Lower lobe of right lung (tissue), 2 donors: ENCODE measurements at places on chromosomes 2 and 18. TPM values are rescaled to one million over a fixed set of nuclear protein-coding genes. Genes with fewer than 3 reads are reported as not detected.
A peak's percentile ranks its signal among the peaks of the same experiment; 100 is the strongest.

PID1 gene
- total RNA-seq = 48.0 TPM

DNA sequence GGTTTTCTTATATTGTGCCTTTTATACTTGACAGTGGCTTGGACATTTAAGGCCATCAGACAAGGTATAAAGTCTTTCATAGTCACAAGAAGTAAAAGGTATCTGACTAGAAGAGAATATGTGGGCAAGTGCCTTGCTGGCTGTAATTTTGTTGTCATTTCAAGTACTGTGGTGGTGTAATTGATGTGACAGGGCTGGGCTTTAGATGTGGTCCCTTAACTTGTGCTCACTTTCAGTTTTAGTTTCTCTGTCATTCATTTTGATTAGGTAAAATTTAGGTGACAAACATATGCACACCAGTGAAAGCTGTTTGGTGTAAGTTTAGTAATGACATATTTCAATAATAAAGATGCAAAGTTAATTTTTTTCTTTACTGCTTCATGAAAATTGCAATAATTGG lies 31.2 kb upstream of the TBR1 start:
- no peak overlapping the region for H3K27ac ChIP-seq
- no peak for DNase-seq
- no peaks in the 10 kb centered on the region for H3K4me1 ChIP-seq
- no peaks in the 10 kb centered on the region for H3K27me3 ChIP-seq
- no peak overlapping the region for H3K4me3 ChIP-seq

DNA sequence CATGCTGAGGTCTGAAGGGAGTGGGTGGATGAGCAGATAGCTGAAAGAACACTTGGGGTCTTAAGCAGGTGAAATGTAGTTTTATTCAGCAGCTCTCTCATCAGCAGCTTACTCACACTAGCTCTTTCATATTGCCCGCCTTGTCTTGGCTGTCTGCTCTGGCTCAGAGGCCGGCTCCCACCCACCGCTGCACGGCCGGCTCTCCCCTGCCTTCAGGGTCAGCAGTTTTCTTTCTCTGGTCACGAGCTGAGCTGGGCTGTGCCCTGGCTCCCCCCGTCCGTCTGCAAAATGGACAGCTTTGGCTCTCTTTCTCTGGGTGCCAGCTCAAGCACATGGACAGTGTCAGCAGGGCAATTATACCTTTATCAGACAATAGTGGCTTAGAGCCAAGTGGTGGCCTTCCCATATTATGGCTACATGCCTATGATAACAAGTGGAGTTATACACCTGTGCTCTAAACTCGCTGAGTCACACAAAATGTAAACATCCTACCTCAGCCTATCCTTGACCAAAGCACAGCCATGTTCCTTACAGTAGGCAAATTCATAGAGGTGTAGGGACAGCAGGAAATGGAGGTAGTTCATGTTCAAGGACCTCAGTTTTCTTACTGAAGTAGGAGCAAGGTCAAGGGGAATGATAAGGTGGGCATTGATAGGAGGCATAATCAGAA lies 224.8 kb downstream of the SOCS6 start:
- H3K36me3 ChIP-seq = no peaks in the 10 kb centered on the region
- no peaks in the 10 kb centered on the region for H3K27me3 ChIP-seq

EMX1 gene
- total RNA-seq = not detected

GRCh38 chr2:45439788-45440773 lies 171.0 kb downstream of the SRBD1 start:
- no peak for DNase-seq
- H3K27ac ChIP-seq = no peak overlapping the region
- H3K4me3 ChIP-seq = no peak overlapping the region
- peaks cover 5% of the 10 kb centered on the region for H3K4me1 ChIP-seq

WDR7 gene
- total RNA-seq = 29.1 TPM

DNA sequence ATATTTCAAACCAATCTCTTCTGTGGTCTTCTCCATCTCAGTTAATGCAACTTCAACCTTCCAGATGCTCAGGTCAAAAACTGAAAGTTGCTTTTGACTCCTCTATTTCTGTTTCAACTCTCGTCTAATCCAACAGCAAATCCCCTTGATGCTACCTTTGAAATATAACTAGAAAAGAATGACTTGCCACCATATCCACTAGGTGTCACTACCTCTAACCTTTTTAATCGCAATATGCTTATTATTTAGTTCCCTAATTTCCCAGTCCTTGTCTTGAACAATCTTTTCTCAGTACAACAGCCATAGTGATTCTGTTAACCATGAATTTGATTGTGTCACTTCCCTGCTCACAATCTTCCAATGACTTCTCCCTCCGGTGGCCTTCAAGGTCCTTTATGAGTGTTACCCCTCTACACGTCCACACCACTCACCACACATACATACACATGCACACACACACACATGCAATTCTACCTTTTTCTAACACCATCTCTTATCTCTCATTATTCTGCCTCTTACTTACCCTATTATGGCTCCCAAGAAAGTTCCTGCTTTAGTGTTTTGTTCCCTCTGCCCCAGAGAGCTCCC lies 245.5 kb upstream of the KCNJ3 start:
- no peak overlapping the region for H3K27ac ChIP-seq
- no peaks in the 10 kb centered on the region for H3K4me1 ChIP-seq
- no peaks in the 10 kb centered on the region for H3K36me3 ChIP-seq
- H3K27me3 ChIP-seq = no peaks in the 10 kb centered on the region
- DNase-seq = no peak
- H3K4me3 ChIP-seq = no peak overlapping the region

DNA sequence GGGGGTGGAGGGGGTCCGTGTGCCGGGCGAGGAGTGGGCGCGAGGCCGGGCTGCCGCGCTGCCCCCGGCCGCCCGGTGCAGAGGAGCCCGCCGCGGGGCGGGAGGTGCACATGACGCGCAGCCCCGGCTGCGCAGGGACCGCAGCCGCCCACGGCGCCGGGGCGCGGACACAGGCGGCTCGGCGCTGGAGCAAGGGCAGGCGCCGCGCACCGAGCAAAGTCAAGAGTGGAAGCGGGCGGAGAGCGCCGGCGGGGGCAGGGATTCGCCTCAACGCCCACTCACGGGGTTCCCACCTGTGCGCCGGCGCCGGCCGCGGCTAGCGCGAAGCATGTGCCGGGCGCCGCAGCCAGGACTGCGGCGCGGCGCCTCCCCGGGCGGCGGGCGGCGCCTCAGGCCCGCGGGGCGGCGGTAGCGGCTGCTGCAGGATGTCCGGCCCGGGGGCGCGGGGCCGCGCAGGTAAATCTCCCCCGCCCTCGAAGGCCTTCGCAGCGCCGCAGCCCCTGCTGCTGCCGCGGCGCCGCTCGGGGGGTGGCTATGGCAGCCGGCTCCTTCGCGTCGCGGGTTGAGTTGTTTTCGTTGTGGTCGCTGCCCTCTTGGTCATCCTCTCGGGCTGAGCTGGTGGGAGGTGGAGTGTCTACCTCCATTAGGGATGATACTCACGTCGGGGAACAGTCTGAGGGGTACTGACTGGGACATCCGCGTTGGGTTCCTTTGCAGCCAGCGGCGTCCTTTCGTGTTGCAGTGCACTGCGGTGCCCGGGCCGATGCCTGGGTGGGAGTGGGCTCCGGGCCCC lies 216.3 kb upstream of the DTNA start:
- peak; percentile 52 for DNase-seq
- H3K27ac ChIP-seq = peak overlapping the region; percentile 36
- peak overlapping the region; percentile 53 for H3K4me3 ChIP-seq
- peaks cover 26% of the 10 kb centered on the region for H3K27me3 ChIP-seq
- H3K4me1 ChIP-seq = no peaks in the 10 kb centered on the region
- no peaks in the 10 kb centered on the region for H3K36me3 ChIP-seq

DNA sequence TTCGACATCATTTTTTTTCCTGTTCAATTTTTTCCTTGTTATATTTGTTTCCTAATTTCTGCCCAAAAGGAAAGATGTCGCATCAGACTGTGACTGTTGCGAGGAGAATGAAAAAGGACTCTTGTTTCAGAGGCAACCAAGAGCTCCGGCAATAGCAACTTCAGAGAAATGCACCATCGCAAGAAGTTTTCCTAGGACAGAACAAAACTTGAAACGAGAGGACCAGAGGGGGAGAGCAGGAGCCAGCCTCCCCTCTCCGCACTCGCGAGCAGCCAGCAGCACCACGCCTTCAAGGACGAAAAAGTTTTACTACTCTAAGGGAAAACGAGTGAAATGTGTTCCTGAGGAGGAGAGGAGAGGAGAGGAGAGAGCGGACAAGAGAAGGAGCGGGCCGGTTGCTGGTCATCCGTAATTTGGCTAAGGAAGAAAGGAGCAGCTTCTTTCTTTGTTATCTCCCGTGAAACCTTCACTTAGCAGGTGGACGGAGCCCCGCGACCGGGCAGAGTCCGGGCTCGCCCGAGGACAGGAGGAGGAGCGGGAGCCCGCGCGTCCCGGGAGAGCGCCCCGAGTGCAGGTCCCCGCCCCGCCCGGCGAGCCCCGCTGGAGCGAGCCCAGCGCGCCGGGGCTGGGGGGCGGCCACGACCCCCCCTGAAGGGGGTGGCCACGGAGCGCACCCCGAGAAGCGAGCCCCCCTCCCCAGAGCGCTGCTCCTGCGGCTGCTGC lies 744 bp downstream of the POU3F3 start:
- peaks cover 47% of the 10 kb centered on the region for H3K4me1 ChIP-seq
- no peak overlapping the region for H3K4me3 ChIP-seq
- H3K27ac ChIP-seq = no peak overlapping the region

TCF7L1 gene
- 17.1 TPM for total RNA-seq

GRCh38 chr2:65050931-65051330 lies 5.3 kb upstream of the CEP68 start:
- H3K27me3 ChIP-seq = no peaks in the 10 kb centered on the region
- H3K27ac ChIP-seq = no peak overlapping the region
- no peak for DNase-seq
- H3K4me1 ChIP-seq = peaks cover 11% of the 10 kb centered on the region
- no peaks in the 10 kb centered on the region for H3K36me3 ChIP-seq

DNA sequence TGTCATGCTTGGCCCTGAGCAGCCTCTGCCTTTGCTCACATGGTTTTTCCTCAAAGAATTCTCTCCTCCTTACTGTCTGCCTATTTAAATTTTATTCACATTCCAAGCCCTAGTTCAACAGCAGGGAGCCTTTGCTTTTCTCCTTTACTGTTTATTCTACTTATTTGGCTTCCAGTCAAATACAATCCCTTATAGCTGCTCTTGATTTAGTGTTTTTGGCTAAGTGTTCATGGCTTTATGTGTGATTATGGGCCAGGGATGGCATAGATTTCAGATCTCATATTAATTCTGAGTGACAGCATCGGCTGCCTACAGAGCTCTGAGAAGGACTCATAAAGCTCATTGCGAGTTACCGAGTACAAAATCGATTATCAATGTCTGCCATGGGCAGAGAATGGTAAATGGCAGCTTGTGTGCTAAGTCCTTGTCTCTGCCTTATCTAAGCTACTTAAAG lies 106.7 kb downstream of the METTL8 start:
- no peaks in the 10 kb centered on the region for H3K36me3 ChIP-seq
- H3K27ac ChIP-seq = no peak overlapping the region
- no peaks in the 10 kb centered on the region for H3K4me1 ChIP-seq
- no peak for DNase-seq

- no peaks in the 10 kb centered on the region for H3K36me3 ChIP-seq
- peak; percentile 54 for DNase-seq
- H3K27ac ChIP-seq = peak overlapping the region; percentile 53
- H3K4me3 ChIP-seq = no peak overlapping the region
- peaks cover 39% of the 10 kb centered on the region for H3K4me1 ChIP-seq
Measured at GRCh38 chr2:120473522-120474271, 127.8 kb downstream of the INHBB start.

DNA sequence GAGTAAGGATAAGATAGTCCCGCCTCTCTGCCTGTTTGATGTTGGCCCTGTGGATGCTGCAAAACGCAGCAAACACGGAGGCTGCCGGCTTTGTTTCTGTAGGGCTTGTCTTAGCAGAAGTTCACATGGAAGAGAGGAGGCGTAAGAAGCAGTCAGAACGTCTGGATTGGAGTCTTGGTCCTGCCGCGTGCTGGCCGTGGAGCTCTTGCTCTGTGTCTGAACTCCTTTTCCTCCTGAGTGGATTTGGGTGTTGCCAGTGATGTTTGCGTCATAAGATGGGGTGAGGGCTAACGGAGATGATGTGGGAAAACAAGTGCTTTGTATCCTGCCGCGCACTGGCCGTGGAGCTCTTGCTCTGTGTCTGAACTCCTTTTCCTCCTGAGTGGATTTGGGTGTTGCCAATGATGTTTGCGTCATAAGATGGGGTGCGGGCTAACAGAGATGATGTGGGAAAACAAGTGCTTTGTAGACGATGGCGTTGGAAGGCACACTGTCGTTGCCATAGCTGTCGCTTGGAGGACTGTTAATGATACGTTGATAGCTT lies 240.9 kb downstream of the AGAP1 start:
- DNase-seq = no peak
- H3K27me3 ChIP-seq = no peaks in the 10 kb centered on the region
- H3K4me1 ChIP-seq = no peaks in the 10 kb centered on the region
- no peak overlapping the region for H3K4me3 ChIP-seq
- H3K36me3 ChIP-seq = no peaks in the 10 kb centered on the region

CRYBA2 gene
- total RNA-seq = not detected

DNA sequence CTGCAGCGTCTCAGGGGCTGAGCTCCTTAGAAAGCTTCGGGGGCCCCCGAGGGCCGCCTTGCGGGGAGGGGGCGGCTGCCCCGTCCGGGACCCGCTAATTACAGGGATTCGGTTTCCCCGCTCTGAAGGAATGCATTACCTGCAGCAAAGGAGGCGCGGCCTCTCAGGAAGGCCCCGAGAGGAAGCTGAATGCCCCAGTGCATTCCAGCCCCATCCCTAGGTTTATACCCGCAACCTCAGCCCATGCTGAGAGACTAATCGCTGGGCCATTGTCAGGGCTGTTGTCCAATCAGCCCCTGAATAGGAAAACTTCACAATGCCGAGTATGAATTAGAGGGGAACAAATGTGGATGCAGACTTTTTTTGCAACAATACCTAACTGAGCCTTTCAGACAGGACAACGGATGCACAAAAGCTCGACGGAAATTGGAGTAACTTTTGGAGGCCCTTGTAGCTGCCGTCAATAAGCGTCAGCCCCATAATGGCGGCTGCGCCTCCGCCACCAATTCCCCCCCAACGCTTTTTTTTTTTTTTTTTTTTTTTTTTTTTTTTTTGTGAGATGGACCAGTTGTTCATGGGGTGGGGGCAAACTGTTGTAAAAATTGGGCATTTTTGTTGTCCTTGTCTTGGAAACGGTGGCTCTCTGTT lies 138.6 kb upstream of the SIX3 start:
- no peaks in the 10 kb centered on the region for H3K36me3 ChIP-seq
- peaks cover 17% of the 10 kb centered on the region for H3K4me1 ChIP-seq
- DNase-seq = no peak
- no peak overlapping the region for H3K27ac ChIP-seq

C2orf66 gene
- total RNA-seq = 0.21 TPM

DNA sequence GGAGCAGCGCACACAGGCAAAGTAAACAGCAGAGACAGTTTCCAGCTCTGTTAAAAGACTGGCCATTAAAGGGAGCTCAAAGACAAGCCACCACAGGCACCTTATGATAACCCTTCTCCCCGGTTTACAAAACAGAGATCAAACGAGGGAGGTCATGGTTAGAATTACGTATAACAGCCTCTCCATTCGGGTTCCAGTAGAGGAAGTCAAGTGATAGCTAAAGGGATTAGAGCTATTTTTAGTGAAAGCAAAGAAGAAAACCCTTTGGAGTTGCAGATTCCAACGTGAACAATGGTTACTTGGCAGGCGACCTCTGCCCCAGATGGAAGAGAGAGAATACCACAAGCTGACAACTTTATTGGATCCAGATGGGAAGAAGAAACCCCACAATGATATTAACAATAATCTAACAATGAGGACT lies 31.2 kb upstream of the EDAR start:
- no peak overlapping the region for H3K27ac ChIP-seq
- no peaks in the 10 kb centered on the region for H3K36me3 ChIP-seq
- H3K4me1 ChIP-seq = no peaks in the 10 kb centered on the region

GRCh38 chr2:161418715-161419637 lies 2.9 kb downstream of the TBR1 start:
- H3K27ac ChIP-seq = no peak overlapping the region
- peaks cover 99% of the 10 kb centered on the region for H3K27me3 ChIP-seq
- DNase-seq = no peak
- no peak overlapping the region for H3K4me3 ChIP-seq
